Lung microvascular endothelial cell (primary cell): ENCODE measurements at places on chromosomes 12 and 14.
A peak's percentile ranks its signal among the peaks of the same experiment; 100 is the strongest.

DNA sequence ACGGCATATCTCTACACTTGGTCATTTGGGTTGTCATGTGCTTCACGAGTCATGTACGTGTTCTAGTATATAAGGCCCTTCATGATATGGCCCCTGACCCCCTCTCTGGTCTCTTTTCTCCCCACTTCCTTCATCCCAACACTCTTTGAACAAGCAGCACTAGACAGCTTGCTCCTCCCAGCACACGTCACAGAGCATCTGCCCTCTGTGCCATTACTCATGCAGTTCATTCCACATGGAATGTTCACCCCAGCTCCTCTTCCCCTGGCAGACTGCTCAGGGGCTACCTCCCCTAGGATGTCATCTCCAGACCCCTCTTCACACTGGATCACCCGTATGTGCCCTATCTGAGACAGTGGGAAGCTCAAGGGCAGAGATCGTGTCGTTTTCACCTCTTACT lies 14.1 kb upstream of the LRP1-AS start:
- DNase-seq, result no peak

DNA sequence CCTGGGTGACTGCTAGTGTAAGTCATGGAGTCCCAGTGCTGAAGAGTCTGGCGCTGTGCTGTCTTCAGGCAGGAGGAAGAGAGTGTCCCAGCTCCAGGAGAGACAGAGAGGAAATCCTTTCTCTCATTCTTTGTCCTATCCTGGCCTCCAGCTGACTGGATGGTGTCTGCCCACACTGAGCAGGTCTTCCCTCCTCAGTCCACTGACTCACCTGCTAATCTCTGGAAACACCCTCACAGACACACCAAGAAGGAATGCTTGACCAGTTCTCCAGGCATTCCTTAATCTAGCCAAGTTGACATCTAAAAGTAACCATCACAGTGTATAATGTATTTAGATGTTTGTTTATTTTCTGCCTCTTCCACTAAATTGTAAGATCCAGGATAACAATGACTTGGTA lies 53.9 kb downstream of the EMP1 start:
- DNase-seq, result no peak

- DNase-seq, result peak; percentile 63
These were observed 15.5 kb upstream of the MLXIP start for GRCh38 chr12:122062832-122063693.

- no peak for DNase-seq
These were observed 931.4 kb downstream of the DIO2 start for GRCh38 chr14:79279645-79280597.

DNA sequence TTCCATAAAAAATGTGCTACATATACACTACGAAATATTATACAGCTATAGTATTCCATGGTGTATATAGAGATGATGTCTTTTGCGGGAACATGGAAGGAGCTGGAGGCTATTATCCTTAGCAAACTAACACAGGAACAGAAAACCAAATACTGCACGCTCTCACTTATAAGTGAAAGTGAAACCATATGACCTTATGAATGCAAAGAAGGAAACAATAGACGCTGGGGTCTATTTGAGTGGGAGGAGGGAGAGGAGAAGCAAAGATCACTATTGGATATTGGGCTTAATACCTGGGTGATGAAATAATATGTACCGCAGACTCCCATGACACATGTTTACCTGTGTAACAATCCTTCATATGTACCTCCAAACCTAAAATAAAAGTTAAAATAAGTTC lies 142.8 kb downstream of the LRFN5 start:
- peak; percentile 0 for DNase-seq

DNA sequence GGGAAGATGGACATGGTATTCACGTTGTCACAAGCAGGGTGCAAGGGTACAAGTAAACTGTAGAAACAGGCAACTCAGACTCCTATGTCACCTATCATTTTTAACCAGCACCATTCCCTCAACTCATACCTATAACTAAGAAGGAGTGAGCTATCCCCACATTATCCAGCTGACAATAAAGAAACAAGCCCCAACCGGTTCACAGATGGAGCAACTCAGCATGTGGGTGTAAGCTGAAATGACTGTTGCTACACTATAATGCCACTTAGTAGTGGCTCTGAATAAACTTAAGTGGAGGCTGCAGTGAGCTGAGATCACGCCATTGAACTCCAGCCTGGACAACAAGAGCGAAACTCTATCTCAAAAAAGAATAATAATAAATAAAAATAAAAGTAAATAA lies 829.5 kb upstream of the MDGA2 start:
- DNase-seq, result no peak

DNA sequence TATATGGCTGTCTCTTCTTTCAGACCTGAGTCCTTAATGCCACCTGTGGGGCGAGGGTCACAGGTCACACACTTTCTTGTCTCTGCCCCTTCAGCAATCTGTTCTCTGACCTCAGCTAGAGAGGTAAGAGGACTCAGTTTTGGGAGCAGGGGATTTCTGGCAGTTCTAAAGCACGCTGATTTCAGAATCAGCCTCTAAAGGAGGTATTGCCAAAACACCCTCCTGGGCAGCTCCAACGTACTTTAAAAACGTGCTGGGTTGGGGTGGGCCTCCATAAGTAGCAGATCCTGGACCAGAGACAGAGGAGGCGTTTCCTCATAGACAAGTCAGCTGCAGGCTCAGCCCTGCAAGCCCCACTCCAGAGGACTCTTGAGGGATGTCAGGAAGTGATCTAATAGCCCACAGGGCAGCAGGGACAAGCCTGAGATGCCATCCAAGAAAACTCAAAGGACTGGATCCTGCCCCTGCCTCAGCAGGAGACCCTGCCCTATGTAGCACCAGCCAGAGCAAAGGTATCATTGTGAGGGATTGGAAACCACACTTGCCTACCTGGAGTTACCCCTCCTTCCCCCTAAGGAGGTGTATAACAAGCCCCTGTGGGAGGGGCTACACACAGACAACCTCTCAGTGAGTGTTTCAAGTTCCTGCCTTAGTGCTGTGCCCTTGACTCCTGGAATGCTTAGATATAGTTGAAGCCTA lies 8.5 kb downstream of the CTDSP2 start:
- DNase-seq, result peak; percentile 88

DNA sequence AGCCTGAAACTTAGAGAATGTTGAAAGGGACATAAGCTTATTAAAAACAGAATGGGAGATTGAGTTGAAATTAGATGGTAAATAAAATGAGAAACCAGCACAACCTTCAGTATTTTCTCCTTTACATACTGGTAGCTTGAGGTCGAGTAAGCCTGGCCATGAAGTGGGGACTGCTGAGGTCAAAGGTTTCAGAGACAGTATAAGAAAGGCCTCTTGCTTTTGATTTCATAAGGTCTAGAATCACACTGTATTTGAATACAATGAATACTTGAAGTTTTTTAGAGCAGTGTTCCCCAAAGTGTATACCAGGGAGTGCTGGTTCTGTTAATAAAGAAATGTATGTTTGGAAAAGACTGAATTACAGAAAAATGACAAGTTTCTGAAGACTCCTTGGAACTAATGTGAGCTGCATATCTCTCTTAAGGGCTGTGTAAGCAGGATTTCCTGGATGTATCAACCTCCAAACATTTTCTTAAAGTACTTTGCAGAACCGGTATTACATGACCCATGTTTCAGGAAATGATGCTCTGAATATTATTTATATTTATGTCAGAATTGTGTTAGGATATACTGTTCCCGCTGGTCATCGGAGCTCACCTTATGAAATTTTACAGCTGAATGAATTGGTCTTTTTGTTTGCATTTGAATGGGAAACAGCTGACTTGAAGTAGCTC lies 85.0 kb downstream of the AKAP6 start:
- DNase-seq, result peak; percentile 80

- no peak for DNase-seq
These were observed 24.0 kb upstream of the RIC8B start for GRCh38 chr12:106750524-106750923.
